ENCODE measurements at places on chromosomes 11 and 22.

- DNase-seq: no peak
Measured at GRCh38 chr22:30695871-30696655, 1.4 kb downstream of the OSBP2 start.

DNA sequence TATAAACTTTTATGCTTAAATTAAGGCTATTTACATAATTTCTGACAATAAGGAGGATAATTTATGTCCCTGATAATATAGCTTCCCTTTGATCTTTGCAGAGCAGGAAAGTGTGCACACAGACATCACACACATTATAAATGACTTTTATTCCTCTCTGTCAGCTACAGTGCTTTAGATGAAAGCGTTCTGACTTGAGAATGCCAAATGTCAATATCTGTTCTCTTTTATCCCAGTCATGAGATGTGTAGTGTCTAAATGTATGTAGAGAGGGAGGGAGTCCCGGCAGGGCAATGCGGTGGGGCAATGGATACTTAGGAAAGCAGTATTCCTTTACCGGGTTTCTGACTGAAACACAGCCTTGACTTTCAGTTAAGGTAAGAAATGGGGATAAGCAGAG, 225.4 kb upstream of the CHORDC1 start:
- no peak for DNase-seq

DNA sequence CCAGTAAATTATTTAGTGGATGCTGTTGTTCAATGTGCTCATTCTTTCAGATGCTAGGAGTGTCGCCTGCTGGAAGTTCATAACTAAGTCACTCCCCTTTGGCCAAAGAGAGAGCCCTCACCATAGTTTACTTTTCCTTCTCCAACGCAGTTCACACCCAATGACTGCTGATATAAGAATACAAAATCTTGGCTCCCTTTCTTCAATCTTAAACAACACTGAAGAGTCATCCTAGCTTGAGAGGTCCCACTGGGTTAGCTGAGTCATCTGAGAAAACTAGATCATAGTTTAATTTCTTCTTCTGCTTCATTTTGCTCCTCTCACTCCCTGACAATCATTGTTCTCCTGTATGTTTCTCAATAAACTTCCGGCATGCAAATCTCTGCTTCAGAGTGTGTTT, 5.4 kb upstream of the OR52L1 start:
- no peak for DNase-seq

- DNase-seq: no peak
Measured at GRCh38 chr22:49051491-49052022, 776.1 kb downstream of the BRD1 start.

- peak; percentile 30 for DNase-seq
Measured at GRCh38 chr11:65444314-65445051, 21.9 kb downstream of the NEAT1 start.

- no peak for DNase-seq
Measured at GRCh38 chr11:44404736-44405395, 94.9 kb upstream of the ALX4 start.

DNA sequence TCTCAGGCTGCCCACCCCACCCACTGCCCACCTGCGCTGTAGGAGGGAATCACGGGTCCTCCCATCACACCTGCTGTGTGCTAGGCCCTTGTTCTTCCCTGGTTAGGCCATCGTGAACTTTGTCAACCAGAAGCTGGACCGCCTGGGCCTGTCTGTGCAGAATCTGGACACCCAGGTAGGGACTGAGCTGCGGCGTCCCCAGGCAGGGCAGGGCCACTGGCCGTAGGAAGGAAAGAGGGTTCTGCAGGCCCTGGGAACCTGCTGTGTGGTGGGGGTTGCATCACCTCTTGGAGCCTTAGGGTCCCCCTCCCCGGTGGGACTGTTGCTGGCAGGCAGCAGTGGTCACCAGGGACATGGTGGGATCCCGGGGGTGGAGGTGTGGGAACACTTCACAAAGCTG, 15.5 kb downstream of the PARVG start:
- DNase-seq: no peak

GRCh38 chr11:32437495-32438345, 2.4 kb upstream of the WT1 start:
- no peak for DNase-seq

DNA sequence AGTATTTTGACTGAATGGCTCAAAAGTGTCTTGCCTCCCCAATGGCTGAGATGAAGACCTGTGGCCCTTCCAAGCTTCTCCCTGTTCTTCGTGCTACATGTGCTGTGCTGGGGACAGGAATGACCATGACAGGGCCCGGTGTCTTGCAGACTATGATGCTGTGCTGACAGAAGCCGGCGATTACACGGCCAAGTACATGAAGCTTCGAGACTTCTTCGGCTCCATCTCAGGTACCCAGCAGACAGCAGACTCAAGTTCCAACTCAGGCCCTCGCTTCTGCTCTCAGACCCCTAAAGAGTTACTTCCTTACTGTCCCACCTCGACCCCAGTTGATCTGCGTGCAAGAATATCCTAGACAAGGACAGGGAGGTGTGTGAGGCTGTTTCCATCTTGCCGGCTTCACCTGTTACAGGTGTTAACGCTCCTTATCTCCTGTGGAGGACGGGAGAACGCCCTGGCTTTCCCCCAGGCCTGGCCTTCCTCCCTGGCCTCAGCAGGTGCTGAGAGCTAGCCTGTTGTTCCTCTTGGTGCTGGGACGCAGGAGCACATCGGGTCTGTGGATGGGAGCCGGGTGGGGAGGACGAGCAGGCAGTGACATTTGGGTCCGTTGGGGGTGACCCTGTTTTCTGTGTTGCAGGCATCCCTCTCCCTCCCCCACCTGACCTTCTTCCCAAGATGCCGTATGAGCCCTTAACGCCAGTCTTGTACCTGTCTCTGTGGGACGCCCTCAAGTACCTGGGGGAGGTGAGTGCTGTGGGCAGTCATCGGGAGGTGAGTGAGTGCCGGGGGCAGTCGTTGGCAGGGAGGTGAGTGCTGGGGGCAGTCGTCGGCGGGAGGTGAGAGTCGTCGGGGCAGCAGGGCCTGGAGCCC, 38.1 kb downstream of the GLB1L2 start:
- no peak for DNase-seq

DNA sequence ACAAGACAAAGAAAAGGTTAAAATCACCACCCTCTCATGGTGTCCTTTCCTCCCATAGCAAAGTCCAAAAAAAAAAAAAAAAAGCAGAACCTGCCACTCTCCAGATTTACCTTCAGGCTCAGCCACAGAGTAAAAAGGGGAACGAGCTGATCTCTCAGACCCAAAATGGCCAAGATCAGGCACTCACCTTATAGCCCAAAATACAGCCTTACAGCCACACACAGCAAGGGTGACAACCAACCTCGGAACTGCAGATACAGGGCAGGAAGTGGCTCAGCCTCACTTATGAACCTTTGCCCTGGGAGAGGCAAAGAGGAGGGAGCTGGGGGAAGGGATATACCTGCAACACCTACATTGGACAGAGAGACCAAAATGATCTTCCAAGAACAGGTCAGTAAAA, 4.5 kb downstream of the FHIP1B start:
- peak; percentile 11 for DNase-seq

DNA sequence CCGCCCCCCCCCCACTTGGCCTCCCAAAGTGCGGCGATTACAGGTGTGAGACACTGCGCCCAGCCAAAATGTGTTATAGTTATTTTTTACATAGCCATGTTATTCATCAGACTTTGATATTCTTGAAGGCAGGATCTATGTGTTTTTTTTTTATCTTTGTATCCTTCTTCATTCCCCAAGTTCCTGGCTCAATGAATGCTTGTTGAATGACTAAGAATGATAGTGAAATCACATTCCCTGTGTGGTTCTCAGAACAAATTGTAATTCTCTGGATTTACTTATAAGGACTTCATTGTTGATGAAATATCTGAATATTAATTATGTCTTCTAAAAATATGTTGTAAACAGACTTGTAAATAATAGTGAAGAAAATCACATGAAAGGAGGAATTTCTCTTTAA, 33.5 kb downstream of the MMP7 start:
- no peak for DNase-seq

GRCh38 chr11:92651159-92651558, 318.3 kb upstream of the MTNR1B start:
- DNase-seq: no peak

GRCh38 chr11:44950031-44950624, 555 bp downstream of the TP53I11 start:
- DNase-seq: no peak

- no peak for DNase-seq
Measured at GRCh38 chr22:32771756-32772155, 29.7 kb upstream of the TIMP3 start.

- DNase-seq: no peak
Measured at GRCh38 chr11:100709233-100709957, 22.3 kb downstream of the ARHGAP42 start.

DNA sequence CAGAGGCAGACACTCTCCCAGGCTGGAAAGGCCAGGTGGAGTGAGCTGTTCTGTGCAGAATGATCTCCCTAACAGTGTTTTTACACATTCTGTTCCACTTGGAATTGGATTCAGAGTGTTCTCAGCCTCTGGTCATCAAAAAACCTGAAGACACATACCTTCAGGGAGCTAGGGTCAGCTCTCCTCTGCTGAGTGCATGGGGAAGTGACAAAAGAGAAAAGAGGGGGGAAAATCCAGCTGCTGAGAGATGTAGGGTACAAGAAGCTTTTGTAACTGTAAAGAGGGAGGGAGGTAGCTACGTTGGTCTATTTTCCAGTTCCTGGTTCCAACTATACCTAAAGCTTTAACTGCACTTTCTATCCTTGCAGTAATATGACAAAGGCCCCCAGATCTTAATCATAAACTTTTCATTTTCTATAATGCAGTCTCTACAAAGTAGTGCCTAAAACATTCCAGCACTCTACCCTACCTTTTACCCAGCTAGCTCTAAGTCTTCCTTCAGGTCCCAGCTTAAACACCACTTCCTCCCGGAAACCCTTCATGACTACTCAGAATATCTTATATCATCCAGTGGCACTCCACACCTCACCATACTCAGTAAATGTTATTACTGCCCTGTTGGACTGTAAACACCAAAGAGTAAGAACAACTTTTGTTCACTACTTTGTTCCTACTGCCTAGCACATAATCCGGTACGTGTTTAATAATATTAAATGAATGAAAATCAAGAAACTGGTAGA, 9.2 kb downstream of the MAPK1 start:
- no peak for DNase-seq

GRCh38 chr11:58676563-58677135, 54.2 kb downstream of the CNTF start:
- no peak for DNase-seq

DNA sequence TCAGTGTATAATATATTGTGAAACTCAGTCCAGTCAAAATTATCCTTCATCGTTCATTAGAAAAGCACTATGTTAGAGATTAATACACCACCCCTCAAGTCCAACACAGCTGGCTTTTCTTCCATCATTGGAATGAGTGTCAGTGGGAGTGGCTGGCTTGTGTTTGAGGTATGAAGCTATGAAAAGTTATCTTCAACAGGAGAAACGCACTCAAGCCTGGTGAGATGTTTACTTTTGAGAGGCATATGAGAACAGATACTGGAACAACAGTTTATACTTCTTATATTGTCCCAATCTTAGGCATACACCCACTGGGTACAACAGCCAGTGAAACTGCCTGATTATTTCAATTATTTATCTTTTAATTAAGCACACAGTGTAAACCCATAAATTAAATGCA, 34.3 kb downstream of the PLEKHB1 start:
- DNase-seq: no peak

DNA sequence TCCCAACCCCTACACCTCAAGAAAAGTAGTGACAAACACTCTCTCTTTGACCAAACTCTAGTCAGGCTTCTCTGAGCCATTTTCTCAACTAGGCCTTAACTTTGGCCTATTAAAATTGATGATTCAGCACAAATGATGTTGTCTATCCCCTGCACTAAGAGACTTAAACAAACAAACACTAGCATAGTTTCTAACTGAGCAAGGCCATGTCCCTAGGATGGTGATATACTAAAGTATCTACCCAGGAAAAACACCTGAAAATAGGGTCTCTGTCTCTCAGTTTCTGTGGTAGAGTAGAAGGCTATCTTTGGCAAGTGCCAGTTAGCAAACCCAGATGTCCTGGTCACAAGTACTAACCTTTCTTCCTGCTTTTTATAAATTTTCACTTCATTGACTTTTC, 219.7 kb upstream of the ANO3 start:
- DNase-seq: no peak

DNA sequence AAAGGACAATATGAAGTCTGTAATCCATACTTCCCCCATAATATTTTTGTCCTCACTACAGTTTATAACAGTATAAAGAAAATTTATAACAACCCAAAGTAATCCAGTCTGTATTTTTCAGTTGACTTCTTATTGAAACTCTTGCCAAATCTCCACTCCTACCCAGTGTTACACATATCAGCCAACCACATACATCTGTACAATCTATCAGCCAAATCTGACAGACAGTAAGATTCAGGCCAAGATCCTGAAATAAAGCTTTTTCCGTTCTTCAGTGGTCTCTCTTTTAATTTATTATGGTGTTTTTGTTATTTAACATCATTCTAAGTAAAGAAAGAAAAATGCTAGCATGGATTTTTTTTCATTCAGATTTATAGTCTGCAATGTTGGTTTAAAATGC, 2370.9 kb upstream of the RAG2 start:
- no peak for DNase-seq

GRCh38 chr11:94638902-94639373, 71.8 kb downstream of the PIWIL4 start:
- no peak for DNase-seq

- no peak for DNase-seq
Measured at GRCh38 chr11:60129853-60130252, 41.4 kb downstream of the MS4A2 start.

GRCh38 chr11:13168271-13168670, 109.3 kb upstream of the BMAL1 start:
- DNase-seq: no peak

DNA sequence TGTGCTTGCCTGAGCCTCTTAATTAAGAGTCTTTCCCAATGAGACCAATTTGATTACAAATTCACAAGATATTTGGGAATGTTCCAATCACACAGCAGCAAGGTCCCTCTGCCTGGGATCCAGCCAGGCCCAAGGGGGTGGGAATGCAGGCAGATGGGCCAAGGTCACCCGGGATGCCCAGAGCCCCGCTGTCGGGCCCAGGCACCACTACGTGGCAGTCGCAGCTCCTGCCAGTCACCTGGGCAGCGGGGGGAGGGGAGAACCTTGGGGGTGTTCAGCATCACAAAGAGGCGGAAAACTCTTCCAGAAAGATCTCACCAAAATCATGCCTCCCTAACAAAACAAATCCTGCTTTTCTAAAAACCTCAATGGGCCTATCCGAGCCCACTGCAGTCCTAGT, 30.9 kb downstream of the PPM1F start:
- no peak for DNase-seq

- no peak for DNase-seq
Measured at GRCh38 chr22:50489363-50490243, 2.9 kb downstream of the MIOX start.

- no peak for DNase-seq
Measured at GRCh38 chr11:16293204-16293681, 63.1 kb downstream of the SOX6 start.

GRCh38 chr11:94762208-94762607, 5.9 kb upstream of the AMOTL1 start:
- DNase-seq: no peak

Data from T-helper 1 cell (primary cell).